ENCODE measurements at places on chromosomes 13 and 19.

DNA sequence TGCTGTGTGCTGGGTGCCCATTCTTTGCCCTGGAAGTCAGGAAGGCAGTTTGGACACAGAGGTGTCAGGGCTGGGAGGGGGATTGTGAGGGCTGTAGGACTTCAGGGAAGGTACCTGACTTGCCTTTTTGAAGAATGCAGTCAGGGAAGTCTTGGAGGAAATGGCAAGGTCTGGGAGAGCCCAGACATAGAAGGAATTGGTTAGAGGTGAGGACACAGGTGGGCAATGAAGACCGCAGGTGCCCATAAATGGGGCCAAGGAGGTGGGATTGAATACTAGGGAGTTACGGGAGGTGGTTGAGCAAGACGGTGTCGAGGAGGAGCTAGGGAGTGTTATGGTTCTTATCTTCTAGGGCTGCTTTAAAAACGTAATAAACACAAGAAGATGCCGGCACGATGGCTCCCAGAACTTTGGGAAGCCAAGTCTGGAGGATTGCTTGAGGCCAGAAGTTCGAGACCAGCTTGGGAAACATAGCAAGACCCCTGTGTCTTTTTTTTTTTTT lies 1.4 kb upstream of the DDA1 start:
- DNase-seq = no peak

DNA sequence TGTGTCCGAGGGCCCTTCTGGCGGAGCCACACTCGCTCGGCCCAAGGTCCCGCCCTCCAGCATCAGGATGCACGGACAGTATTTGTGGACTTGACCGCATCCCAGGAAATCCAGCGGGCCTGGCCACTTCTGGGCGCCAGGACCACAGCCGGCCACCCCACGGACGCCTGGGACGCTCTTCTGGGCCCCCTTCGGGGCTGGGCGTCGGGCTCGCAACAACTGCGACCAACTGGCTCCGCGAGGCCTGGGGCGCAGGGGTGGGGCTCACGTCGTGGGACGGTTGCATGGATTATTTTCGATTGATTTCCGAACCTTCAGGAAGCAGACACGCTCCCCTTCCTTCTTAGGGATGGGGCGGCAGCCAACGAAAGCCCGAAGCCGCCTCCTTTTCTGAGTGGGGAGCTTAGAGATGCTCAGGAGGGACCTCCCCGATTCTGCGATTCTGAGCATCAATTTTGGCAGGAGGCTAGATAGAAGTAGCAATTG lies 521 bp upstream of the NUP58 start:
- no peak for DNase-seq

GRCh38 chr13:98940325-98941001 lies 37.4 kb downstream of the DOCK9 start:
- DNase-seq = no peak

DNA sequence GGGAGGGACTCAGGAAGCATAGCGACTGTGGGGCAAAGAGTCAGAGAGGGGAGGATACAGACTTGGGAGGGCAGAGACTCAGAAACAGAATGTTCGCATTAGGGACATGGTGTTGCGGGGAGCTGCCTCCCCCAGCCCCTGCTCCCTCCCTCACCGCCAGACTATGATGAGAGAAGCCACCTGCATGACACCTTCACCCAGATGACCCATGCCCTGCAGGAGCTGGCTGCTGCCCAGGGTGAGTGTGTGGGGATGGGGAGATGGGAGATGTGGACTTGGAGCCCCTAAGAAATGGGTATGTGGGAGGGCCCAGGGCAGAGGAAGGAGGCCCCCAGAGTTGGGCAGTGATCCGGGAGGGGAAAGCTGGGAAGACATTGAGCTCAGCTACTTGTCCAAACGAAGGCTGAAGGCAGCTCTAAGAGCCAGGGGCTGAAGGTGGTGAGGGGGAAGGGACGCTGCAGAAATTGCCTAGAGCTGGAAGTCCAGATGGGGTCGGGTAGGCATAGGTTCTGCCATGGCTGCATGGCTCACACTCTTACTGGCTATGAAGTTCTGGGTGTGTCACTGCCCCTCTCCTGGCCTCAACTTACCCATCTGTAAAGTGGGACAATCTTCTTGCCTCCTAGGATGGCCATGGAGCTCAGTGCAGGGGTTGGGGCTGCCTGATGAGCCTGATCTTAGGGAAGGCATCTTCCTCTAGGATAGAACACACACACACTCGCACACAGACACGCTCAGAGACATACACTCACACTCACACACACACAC lies 1.4 kb downstream of the SPACA6 start:
- no peak for DNase-seq

DNA sequence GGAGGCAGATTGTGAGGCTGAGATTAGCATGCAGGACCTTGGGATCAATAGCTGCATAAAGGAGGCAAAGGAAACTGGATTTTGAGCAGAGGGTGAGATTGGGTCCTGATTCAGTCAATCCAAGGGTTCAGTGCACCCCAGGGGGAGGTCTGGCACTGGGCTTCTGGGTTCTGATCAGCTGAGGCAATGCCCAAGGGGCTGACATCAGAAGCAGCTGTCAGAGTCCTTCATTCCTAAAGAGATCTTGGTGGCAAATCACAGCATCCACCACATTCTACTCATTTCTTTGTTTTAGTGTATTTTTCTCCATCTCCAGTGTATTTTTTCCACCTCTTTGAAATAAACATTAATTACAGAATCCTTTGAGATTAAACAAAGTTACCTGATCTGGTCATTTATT lies 5.4 kb upstream of the LYPD5 start:
- no peak for DNase-seq

GRCh38 chr13:28012383-28012782 lies 23.9 kb upstream of the URAD start:
- DNase-seq = no peak

DNA sequence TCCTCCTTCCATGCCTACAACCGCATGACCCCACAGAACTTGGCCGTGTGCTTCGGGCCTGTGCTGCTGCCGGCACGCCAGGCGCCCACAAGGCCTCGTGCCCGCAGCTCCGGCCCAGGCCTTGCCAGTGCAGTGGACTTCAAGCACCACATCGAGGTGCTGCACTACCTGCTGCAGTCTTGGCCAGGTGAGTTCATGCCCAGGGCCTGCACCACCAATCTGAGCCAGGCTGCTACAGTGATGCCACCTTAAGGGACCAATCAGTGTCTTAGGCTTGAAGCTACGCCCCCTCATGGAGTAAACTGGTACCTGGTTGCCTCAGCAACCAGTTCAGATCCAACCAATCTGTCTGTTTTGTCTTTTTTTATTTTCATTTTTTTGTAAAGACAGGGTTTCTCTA lies 5.2 kb downstream of the SYDE1 start:
- DNase-seq = no peak

DNA sequence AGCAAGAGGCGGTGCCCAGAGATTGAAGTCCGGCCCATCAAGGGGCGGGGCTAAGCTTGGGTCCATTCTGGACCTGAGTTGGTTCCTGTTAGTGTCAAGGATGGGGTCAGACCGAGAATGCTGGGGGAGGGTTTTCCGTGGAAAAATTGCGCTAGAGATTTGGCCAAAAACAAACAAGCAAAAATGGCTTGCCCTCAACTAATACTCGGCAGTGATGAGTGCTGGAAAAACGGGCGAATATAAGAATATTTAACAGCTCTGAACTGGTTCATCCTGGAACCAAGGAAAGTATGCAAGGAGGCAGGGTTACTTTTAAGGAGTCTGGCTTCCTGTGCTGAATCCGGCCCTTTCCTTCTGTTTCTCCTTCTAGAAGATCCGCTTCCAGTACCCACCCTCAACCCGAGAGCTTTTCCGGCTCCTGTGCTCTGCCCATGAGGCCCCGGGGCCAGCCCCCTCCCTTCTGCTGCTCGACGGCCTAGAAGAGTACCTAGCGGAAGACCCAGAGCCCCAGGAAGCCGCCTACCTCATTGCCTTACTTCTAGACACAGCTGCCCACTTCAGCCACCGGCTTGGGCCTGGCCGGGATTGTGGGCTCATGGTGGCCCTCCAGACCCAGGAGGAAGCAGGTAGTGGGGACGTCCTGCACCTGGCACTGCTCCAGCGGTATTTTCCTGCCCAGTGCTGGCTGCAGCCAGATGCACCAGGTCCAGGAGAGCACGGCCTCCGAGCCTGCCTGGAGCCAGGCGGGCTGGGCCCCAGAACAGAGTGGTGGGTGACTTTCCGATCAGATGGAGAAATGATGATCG lies 880 bp downstream of the SWSAP1 start:
- DNase-seq = no peak
